Upper lobe of right lung (tissue), 1 donor: ENCODE measurements at places on chromosomes 13 and 19. TPM values are rescaled to one million over a fixed set of nuclear protein-coding genes. Genes with fewer than 3 reads are reported as not detected.

OR7C1 gene
- not detected for total RNA-seq

SIAH3 gene
- total RNA-seq = not detected

SPART gene
- 86.8 TPM for total RNA-seq

SIGLEC11 gene
- total RNA-seq = 2.5 TPM

GRCh38 chr19:46357846-46358583, 11.1 kb downstream of the PPP5C start:
- DNase-seq = no peak

DNA sequence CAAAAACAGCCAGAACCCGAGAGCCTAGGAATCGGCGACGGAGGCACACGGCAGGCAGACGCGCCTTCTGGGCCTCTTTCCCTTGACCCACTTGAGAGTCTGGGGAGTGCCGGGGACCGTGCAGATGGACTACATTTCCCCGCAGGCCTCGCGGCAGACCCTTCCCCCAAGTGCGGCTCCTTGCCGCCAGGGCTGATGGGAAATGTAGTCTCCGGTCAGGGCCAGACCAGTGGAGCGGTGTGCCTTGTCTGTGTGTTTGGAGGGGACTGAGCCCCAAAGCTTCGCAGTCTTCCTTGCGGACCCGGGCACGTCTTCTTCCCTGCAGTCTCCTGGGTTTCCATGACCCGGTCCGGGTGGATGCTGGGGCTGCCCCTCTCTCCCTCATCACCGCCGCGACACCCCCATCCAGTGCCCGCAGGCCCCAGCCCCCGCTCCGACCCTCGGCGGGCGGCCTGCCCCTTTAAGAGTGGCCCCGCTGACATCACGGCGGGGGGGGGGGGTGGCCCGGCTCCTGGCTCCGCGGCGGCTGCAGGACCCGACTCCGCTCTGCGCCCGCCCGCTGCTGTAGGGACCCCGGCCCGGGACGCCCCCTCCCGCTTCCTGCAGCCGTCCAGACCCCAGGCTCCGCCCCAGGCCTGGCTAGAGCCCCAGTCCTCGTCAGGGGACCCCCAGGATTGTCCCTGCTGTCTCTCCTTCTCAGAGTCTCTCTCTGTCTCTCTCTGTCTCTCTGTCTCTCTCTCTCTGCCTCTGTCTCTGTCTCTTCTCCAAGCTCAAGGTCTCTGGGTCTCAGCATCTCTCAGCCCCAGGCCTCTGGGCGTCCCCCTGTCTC, 758 bp upstream of the CACNG7 start:
- no peak for DNase-seq

DNA sequence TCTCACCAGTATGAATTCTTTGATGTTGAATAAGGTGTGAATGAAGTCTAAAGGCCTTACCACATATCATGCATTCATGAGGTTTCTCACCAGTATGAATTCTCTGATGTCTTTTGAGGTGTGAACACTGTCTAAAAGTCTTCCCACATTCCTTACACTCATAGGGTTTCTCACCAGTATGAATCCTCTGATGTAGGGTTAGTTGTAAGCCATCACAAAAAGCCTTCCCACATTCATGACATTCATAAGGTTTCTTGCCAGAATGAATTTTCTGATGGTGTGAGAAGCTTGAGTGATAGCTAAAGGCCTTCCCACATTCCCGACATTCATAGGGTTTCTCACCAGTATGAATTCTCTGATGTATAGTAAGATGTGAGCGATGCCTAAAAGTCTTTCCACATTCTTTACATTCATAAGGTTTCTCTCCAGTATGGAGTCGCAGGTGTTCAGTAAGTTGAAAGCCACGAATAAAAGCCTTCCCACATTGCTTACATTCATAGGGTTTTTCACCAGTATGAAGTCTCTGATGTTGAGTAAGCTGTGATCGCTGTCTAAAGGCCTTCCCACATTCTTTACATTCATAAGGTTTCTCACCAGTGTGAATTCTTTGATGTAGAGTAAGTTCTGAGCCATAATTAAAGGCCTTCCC, 27.7 kb downstream of the ZNF461 start:
- no peak for DNase-seq

DNA sequence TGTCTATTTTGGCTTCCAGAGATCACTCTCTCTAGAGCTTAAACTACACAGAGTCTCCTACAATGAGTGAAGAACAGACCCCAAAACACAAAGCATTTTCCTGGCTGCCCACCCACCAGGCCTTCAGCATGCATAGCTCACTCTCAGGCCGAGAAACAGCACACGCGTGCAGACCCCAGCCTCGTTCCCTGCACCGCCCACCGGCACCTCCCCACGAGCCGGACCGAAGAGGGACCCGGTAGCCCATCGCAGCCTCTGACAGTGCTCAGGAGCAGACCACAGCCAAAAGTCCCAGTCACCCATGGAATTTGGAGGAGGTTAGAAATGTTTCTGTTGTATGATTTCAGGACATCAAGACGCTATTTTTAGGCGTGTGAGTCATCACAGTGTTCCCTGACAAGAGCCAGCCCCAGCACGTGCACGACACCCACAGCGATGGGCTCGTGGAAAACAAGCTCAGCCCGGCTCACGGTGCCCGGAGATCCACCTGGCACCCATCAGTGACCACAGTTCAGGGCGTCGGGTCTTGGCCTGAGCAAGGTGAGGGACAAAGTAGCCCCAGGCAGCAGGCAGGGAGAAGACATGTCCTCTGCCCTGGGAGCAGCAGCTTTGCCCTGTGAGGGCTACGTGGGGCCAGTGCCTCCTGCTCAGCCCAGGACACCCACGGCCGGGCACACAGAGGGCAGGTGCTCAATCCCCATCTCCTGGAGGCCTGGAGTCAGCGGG, 50.1 kb upstream of the SPACA7 start:
- no peak for DNase-seq

GRCh38 chr19:33332248-33332647, 29.9 kb upstream of the CEBPA start:
- no peak for DNase-seq

GRCh38 chr19:2613507-2614295, 88.8 kb downstream of the GNG7 start:
- DNase-seq = peak; percentile 77

DNA sequence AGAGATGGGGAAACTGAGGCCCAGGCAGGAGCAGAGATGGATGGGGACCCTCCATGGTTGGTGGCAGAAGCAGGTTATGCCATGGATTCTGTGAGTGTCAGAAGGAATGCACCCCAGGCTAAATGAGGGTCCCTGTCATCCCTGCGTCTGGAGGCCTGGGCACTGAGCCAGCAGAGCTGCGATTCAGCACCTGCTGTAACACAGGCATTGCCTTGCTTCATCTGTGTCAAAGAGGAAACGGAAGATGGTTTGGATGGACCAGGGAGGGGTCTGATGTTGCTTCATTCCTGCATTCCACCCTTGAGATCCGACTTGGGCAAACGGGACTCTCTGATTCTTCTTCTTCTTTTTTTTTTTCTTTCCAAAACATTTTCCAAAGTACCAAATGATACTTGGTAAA, 1.2 kb downstream of the C5AR1 start:
- peak; percentile 79 for DNase-seq

DNA sequence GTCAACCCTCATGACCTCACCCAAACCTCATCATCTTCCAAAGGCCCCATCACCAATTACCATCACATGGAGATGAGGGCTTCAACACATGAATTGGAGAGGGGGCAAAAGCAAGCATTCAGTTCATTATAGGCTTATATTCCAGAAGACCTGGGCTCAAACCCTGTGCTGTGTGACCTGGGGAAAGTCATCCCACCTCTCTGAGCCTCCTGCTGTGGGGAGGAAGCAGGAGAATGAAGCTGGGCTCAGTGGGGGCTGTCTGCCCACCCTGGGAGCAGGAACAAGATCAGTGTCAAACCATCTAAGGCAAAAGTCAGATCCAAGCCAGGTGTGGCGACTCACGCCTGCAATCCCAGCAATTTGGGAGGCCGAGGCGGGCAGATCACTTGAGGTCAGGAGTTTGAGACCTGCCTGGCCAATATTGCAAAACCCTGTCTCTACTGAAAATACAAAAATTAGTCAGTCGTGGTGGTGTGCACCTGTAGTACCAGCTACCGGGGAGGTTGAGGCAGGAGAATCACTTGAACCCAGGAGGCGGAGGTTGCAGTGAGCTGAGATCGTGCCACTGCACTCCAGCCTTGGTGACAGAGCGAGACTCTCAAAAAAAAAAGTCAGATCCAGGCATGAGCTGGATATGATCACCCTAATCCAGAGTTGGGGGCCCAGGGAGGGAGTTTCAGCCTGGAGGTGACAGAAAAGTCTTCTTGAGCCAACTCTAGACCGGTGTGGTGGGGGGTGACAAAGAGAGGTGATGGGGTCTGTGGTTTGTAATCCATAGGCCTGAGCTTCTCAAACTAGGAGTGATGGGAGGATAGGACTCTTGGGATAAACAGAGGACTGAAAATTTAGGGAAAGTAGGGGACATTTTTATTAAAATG, 1.6 kb upstream of the TPM4 start:
- peak; percentile 50 for DNase-seq

- no peak for DNase-seq
These were observed 194.9 kb downstream of the LACC1 start for GRCh38 chr13:44074611-44075010.
